Activated CD8-positive, alpha-beta memory T cell treated with anti-CD3 and anti-CD28 coated beads for 4 hours (primary cell): ENCODE measurements at places on chromosomes 5 and 9.

GRCh38 chr9:108436448-108436847 is 419.3 kb downstream of the ACTL7B start:
- no peak for DNase-seq

GRCh38 chr9:89654025-89654662 is 49.3 kb downstream of the GADD45G start:
- no peak for DNase-seq

GRCh38 chr9:133563291-133563796 is 28.8 kb downstream of the ADAMTSL2 start:
- no peak for DNase-seq

DNA sequence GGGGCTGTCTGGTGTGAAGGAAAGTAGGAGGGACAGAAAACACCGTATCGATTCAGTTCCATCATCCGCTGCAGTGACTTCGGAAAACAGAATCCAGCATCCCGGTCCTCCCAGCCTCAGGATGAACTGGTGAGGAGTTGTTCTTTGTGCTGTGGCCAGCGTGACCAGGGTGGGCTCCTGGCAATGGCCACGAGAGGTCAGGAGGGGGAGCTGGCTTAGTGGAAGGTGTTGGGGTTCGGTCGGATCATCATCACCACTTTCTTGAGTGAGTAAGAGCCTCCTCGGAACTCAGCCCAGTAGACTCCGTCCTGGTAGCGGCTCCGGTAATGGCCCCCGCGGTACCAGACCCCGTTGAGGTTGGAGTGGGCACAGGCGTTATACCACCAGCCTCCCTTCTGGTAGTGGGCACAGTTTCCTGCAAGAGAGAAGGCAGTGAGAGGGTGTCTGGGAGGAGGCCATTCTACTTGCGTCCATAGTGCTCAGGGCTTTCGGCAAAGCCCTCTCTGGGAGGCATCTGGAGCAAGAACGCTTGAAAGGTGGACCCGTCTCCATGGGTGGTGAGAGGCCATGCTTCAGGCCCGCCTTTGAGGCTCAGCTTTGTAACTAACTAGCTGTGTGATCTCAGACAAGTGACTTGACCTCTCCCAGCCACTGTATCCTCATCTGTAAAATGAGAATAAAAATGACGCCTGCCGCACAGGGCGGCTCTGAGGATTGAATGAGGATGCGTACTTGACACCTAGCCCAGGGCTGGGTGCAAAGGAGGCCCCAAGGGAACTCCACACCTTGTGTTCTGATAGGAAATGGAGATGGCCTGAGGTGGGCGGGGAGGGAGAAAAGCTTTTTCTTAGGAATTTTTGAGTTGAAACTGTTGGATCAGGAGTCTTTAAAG is 33.5 kb downstream of the ANGPTL2 start:
- DNase-seq, result no peak

- DNase-seq, result no peak
These were observed 280.1 kb downstream of the FBXL17 start for GRCh38 chr5:108101821-108102220.

DNA sequence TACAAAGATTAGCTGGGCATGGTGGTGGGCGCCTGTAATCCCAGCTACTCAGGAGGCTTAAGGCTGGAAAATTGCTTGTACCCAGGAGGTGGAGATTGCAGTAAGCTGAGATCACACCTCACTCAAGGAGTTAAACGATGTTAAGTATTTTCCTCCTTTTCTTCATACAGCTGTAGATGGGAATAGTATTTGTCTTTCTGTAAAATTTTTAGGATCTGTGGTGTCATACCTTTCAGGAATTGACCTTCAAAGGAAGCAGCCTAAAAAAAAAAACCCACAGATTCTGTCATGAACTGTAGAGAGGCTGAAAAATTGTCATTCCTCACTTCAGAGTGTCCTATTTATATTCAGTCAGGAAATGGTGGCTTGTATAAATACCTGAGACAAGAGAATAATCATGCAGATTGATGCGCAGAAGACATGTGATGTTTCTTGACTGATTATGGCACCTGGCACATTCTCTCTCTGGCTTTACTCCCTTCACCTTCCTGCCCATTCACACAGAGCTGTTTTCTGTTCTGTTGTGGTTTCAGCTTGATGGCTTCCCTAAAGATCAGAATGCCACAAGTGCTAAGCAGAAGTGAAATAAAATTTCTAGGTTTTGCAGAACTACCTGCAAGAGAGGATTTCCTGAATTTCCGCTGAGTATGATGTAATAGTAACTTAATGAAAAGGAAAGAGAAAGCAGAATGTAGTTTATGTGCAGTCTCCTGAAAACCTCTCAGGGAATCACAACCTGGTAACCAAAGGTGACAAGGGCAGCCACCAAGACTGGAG is 3.8 kb downstream of the IFNA1 start:
- DNase-seq, result no peak

DNA sequence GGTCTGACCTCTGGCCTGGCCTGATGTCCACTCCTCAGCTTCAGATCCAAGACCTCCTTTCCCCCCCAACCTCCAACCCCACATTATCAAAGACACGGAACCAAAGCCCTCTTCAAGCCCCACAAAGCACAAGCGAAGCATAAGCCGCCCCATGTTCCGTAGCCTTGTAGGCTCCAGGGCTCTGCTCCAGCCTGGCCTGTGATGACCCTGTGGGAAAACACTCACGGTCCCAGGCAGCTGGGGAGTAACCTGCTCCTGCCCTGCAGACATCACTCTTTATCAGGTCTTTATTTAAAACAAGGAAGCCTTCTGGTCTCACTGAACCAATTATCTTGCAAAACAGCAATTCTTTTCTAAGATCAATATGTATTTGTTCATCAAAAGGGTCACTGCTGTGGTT is 15.4 kb upstream of the WNK2 start:
- no peak for DNase-seq

DNA sequence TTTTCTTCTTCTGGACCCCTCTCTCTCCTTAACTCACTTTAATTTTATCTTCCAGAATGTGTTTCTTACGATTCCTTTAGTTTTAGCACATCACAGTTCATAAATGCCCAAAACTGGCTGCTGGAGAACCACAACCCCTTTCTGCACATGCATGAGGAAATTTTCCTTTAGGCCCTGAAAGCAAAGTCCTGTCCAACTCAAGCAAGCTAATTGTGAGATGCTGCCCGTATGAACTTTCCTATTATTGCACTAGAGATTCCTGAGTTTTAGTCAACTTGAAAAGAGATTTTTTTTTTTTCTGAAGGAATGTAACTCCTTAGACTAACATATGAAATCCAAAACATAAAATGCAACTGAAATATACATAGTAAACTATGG is 52.1 kb upstream of the DAB2 start:
- no peak for DNase-seq

DNA sequence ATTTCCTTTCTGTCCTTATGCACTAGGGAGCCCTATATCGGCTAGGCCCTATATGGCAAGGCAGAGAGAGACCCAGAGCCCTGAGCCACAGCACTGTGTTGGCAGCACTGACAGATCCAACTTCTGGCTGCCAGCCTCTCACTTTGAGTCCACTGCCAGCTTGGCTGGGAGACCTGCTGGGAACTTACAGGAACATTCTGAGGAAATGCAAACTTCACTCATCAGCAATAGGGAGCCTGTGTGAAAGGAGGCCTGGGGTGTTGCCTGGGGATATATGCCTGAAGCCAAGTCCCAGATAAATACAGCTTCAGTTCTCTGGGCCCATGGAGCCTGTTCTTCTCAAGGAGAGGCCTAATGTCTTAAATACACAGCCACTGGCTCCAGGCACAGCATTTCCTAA is 78.0 kb downstream of the ADRB2 start:
- no peak for DNase-seq
